ENCODE measurements at places on chromosomes 3 and 15.
A peak's percentile ranks its signal among the peaks of the same experiment; 100 is the strongest.

- DNase-seq, result peak; percentile 99
Observed at GRCh38 chr3:124860599-124860998, 26.6 kb downstream of the ITGB5 start.

DNA sequence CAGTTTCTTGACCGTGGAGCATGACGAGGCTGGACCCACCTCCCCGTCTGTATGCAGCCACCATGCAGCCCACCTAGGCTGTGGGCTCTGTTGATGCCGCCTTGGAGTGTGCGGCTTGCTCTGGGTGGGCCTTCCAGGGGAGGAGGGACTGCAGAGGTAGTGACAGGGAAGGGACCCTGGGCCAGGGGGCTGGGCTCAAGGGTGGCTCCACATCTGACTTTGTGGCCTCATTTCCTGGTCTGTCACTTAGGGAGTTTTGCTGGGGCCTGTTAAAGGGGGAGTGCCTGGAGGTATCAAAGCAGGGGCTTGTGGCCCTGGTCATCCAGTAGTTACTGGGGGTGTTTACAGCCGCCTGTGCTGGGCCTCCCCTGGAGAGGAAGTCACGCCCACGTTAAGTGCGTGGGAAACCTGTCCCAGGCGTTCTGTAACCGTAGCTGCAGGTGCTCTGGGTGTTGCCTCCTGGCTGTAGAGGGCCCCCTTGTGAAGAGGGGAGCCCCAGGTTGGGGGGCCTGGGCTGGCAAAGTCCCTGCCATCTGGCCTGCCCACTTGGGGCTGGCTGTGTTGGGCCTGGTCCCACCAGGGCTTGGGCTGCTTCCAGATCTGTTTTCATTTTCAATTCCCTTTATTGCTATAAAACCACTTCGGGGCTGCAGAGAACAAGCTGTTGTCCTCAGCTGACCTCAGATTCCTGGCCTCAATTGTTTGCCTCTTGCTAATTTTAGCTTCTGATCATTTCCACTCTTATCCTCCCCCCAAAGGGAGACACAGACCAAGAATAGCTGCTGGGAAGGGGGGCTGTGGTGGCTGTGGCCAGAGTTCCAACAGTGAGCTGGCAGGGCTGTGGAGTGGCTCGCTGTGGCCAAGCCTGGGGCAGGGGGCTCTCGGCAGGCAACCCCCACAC lies 26.5 kb downstream of the KLF13 start:
- peak; percentile 93 for DNase-seq

GRCh38 chr15:68672781-68673205 lies 94.0 kb downstream of the CORO2B start:
- no peak for DNase-seq

- DNase-seq, result no peak
Observed at GRCh38 chr15:68581725-68582124, 2.9 kb downstream of the CORO2B start.

DNA sequence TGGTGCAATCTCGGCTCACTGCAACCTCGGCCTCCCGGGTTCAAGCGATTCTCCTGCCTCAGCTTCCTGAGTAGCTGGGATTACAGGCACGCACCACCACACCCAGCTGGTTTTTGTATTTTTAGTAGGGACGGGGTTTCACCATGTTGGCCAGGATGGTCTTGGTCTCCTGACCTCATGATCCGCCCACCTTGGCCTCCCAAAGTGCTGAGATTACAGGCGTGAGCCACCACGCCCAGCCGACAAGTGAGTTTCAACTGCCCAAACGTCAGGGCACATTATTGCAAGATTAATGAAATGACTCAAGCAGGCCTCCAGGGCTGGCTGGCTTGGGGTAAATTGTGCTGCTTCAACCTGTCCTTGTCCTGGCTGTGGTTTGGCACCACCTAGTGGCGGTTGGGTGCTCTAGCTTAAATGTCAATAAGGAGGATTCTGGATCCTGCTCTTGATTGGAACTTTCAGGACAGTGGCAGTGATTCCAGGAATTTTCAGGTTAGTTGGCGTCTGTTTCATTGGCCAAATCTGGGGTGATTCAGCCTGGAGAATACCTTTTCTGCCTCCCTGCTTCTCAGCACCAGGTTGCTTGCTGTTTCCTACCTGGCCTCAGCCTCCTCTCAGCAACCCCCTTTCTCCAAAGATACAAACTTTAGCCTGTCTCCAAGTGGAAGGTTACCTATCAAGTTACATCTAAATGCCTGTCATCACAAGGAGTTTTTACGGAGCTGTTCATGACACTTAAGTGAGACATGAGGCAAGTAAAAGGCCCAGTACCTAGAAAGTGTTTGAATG lies 32.4 kb upstream of the SACM1L start:
- peak; percentile 94 for DNase-seq

DNA sequence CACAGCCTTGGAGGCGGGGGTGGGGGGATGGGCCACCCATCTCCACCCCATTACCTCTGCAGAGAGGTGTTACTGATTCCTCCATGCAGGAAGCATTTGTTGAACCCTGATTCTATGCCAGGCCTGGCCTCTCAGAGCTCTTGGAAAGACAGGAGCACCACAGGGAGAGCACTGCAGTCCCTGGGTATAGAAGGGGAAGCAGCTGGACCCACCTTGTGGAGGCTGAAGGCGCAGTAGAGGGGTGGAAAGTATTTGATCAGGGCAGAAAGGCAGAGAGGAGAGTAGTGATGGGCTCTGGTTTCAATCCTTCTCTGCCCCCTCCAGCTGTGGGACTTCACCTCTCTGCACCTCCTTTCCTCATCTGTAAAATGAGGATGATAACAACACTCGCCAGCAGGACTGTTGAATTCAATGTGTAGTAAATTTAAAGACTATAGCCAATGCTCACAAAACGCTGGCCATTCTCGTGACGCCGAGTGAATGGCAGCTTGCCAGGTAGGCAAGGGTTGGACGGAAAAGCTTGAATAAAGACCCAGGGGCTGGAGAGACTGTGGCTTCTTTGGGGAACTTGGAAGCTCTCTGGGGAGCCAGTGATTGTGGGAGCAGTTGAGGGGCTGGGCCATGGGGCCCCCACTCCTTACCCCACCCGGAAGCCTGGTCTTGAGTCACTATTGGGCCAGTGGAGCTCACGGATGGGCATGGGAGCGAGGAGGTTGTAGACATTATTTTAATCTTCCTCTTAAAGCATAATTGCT lies 8.0 kb upstream of the CCDC33 start:
- no peak for DNase-seq

DNA sequence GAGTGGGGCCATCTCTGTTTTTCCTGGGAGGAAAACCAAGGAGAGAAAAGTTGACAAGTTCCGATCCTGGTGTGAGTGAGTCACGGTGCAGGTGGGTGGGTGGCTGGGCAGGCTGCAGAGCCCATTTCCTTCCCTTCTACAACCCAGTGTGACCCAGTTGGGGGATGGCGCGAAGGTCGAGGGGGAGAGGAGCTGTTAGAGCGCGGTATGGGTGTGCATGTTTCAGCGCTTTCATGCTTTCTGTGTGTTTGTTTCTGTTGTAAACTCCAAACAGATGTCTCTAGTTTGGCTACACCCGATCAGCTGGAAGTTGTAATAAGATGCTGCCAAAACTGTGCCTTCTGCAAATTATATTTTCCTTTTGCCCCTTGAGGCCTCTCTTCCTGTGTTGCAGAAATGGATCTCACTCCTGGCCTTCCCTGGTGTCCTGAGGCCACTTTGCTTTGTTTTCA lies 3.8 kb downstream of the FAM43A start:
- peak; percentile 68 for DNase-seq

- no peak for DNase-seq
Observed at GRCh38 chr3:65094723-65095122, 406.9 kb upstream of the ADAMTS9 start.

DNA sequence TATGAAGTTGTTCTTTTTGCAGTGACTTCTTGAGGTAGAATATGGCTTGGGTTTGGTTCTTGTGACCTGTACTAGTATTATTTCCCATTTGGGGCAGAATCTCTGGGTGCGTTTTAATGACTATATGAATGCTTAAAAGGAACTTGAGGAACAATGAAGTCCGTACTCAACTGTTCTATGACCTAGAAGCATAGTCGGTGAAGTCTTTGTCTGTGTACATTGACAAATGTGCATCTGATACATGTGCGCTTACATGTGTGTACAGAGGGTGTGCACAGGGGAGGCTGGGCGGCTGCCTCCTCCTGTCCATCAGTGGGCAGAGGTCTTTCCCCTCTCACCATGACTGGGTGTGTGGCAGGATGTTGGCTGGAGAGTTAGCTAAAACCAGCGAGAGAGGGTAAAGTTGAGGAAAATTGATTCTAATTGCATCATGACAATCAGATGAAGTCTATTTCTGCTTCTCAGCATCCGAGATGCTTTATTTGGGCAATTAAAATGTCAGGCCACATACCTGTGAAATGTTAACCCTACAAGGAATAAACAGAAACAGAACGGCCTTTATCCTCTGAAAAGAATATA lies 1.0 kb upstream of the NR2F2 start:
- no peak for DNase-seq

DNA sequence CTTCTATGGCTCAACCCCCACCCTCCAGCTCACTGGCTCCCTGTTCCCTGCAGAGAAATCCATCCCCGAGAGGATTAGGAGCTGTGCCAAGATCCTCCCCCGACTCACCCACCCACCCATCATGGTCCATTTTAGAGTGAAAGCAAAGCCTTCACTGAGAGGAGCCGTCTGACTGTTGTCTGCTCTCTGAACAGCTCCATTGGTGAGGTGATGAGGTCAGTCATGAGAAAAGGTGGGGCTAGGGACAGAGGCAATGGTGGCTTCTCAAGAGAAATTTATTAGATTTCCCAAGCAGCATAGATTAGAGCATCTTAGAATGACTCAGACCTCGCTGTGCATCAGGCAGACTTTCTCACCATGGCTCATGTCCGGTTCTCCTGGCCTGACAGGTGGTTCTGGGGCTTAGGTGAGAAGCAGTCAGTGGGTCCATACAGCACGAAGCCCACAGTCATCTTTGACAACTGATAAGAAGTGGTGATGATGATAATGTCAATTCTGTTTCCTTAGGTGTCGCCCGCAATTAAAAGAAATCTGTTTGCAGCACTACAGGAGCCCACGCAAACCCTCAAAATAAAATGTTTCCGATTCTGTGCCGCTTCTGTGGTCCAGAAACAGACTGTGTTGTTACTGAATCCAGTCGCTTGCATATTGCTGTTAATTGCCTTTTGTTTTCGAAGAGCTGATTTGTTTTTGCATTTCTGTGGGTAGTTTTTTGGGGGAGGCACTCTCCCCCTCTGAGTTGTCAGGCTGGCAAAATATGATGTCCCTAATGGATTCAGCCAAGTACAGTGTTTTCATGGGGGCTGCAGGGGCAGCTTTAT lies 24.8 kb upstream of the RHO start:
- no peak for DNase-seq

DNA sequence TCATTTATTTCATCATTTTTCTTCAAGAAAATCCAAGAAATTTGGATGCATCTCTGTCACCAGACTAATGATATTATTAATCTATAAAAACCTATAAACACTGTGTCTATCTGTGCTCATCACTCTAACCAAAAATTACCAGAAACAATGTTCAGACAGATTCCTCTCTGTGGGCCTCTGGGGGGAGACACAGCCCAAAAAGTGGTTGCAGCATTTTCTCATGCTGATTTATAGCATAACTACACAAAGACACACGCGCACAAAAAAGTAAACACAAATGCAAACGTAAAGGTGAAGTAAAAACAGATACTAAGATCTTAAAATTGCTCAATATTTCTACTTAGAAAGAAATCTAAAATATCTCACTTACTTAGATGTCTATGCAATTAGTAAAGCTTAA lies 976.0 kb downstream of the GBE1 start:
- no peak for DNase-seq

GRCh38 chr3:58621086-58621830 lies 44.1 kb upstream of the FAM107A start:
- no peak for DNase-seq

GRCh38 chr15:46251903-46252302 lies 617.1 kb downstream of the SQOR start:
- DNase-seq, result no peak

- DNase-seq, result no peak
Observed at GRCh38 chr3:12900885-12901411, 59.6 kb upstream of the RPL32 start.

- DNase-seq, result no peak
Observed at GRCh38 chr15:92130244-92130643, 263.4 kb upstream of the ST8SIA2 start.

DNA sequence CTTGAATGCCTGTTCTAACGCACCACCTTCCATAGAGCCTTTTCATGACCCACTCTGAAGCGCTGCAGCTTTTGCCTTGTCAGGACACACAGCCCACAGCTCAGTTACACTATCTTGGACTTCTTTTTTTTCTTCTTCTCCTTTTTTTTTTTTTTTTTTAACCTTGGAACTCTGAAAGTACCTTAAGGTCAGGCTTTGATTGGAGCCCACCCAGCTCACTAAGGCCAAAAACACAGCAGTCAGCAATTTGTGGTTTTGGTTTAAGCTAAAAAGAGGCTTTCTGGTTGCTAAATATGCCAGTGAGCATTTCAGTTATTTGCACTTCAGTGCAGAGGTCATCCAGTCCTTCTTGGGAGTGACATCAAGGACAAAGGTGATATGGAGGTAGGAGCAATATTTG lies 1.7 kb downstream of the SLC25A20 start:
- DNase-seq, result no peak

- DNase-seq, result no peak
Observed at GRCh38 chr3:49158103-49158709, 7.9 kb downstream of the CCDC71 start.

DNA sequence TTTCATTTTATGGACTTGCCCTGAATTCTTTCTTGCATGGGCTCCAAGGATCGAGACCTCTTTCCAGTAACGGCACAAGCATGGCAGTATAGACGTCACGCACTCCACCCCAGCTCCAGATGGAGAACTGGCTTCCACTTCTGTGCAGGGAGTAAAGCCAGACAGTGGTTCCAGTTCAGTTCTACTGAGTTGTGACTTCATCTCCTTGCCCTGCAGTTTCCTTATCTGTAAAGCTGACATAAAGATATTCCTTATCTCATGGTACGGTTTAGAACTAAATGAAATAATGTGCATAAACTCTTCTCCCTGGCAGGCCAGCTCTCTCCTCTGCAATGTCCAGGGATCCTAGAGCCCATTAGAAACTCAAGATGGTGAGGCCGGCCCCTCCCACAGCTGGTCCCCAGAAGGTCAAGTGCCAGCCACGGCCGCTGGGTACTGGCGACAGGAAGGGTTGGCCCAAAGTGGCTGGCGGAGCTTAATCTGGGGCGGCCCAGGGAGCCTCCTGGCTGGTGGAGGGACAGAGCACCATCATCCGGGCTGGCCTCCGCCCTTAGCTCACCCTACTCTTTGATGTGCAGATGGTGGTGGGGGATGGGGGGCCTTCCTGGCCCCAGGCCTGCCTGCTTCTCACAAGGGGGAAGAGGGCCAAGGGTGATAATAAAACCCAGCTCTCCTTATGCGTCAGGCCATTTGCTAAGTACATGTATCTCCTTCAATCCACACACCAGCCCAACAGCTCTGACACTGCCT lies 7.2 kb downstream of the MESP2 start:
- no peak for DNase-seq

DNA sequence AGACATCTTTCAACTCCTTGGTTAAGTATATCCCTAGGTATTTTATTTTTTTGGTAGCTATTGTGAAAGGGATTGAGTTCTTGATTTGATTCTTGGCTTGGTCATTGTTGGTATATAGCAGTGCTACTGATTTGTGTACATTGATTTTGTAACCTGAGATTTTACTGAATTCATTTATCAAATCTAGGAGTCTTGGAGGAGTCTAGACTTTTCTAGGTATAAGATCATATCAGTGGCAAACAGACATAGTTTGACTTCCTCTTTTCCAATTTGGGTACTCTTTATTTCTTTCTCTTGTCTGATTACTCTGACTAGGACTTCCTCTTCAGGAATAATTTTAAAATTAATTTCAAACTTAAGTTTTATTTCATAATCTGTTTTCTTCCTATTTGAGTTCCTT lies 125.2 kb downstream of the OCA2 start:
- DNase-seq, result no peak

Data from fibroblast of skin of back (primary cell).